ENCODE measurements at places on chromosomes 7 and 10.
A peak's percentile ranks its signal among the peaks of the same experiment; 100 is the strongest.

DNA sequence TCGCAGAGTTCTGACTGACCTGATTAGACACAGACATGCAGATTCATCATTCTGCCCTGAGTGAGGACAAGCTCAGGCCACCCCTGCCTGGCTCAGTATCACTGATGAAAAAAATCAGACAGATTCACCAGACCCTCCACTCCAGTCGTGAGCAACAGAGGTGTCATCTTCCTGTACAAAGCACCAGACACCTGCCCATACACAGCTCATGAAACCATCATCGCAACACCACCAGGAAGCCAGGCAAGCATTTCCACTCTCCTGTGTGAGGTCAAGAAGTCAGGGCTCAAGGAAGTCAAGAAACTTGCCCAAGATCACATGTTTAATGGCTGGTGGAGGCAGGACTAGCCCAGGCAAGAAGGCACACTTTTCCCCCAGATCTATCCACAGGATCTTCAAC lies 163.0 kb downstream of the CALN1 start:
- DNase-seq, result no peak

- DNase-seq, result no peak
Observed at GRCh38 chr10:69636273-69636575, 6.2 kb downstream of the FAM241B start.

- no peak for DNase-seq
Observed at GRCh38 chr10:117960345-117960935, 86.3 kb downstream of the RAB11FIP2 start.

DNA sequence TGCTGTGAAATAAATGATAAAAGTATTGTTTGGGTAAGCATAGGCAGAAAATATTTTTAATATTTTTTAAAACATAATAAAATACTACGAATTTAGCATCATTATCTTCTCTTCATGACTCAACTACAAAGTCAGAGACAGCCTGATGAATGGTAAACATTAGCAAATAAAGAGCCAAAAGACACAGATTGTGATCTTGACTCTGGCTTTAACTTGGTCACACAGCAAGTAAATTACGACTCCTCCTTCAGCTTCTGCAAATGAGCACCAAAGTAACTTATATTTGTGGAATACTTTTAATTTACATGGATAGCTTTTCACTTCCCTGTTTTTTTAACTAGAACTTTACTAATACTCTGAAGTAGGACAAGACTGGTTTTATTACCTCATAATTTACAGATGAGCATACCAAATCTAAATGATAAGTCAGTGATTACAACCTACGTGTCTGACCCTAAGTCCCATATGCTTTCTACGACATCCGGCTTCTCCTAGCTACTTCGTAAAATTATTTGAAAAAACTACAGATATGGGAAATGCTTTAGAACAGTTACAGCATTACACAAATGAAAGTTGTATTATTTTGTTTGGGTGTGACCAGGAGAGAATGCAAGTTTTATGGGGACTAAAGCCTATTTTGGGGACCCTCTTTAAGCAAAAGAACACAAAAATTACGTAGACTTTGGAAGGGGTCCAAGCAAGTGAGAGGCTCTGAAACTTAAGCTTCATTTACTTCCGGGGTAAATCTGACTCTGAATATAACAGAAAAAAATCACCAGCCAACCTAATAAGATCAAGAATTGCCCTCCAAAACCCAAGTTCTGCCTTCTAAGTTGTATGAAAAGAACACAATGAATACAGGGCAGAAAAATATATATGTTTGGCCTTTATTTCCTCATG lies 133.8 kb downstream of the CPEB3 start:
- DNase-seq, result no peak

DNA sequence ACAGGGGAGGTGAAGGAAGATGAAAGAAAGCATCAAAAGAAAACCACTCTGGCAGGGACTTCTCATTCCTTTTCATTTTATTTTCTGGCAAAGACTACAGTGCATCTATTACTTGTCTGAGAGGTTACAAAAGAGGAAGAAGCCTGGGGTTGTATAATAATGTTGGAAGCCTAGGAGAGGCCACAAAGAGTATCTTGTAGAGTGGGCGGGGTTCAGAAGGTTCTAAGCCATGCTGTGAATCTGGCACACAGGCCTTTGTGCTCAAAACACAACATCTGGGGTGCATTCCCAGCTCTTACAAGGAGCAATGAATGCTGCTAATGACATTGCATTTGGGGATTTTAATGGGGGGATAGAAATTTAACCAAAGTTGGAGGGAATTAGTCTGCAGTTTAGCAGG lies 49.4 kb downstream of the MRPL32 start:
- DNase-seq, result no peak

- DNase-seq, result no peak
Observed at GRCh38 chr10:95389982-95390381, 99.2 kb upstream of the PDLIM1 start.

DNA sequence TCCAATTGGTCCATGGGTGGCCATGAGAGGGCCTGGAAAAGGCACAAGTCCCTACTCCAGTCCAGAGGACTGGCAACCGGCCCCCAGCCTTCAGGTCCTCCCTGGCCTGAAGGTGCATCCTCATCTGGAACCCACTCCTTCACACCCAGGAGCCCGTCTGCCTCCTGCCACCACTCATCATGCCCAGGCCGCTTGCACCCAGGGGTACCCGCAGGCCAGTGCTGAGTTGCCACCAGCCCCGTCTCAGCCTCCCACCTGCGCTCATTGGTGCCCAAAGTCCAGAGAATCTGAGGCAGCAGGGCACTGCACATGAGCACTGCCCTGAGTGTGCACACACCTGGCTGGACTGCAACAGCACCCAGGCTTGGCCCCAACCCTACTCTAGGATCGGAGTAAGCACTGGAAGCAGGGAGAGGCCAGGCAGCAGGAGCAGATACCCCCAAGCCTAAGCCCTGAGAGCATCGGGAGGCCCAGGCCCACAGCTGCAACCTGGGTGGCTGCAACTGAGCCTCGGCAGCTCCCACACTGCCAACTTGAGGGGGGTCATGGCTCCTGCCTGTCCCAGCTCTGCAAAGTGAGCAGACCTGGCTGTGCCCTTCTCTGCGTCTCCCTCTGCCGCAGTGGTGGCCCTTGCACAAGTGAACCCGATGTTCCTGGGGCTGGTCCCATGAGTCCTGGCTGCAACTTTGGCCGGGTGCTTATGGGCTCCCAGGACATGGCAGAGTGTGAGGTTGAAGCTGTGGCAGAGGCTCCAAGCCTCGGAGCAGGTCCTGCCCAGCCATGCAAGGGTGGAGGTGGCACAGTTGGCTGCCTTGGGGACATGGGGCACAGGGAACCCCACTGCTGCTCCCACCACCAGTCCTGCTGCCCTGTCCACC lies 44.3 kb downstream of the TCERG1L start:
- DNase-seq, result no peak

DNA sequence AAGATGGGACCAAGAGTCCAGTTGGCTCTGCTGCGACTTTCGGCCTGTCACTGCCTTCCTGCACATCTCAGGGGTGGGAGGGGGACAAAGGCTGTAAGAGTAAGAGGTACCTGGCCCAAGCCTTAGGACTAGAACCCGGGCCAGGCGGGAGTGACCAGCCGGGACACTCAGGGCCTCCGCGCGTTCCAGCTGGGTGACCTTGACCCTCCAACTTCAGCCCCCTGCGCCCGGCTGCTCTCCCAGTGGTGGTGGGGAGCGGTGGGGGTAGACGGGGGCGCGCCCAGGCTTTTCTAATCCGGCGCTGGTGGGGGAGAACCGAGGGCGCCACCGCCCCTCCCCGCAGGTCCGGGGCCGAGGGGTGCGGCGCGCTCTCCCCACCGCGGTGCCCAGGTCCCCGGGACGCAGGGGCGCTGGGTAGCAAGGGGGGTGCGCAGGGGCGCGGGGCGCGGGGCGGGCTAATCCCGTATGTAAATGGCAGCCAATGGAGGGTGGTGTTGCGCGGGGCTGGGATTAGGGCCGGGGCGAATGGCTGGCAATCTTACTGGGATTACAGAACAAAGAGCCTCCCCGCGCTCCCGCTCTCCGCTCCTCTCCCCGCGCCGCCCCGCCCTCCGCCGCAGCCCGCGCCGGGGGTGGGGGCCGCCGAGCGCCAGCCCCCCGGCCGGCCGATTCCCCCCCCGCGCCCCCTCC lies at the start of gene GTF2IRD1:
Gene GTF2IRD1 (plus strand): TSS at position 585 of the 690 bp plus-strand sequence. CDS start 54,175 bp downstream, outside the sequence.
- DNase-seq, result peak; percentile 84

- DNase-seq, result no peak
Observed at GRCh38 chr10:79019441-79020014, 49.2 kb upstream of the ZMIZ1 start.

GRCh38 chr7:128906001-128906765 lies 4.3 kb downstream of the KCP start:
- peak; percentile 4 for DNase-seq

GRCh38 chr10:96376483-96376882 lies 17.7 kb upstream of the OPALIN start:
- peak; percentile 79 for DNase-seq

GRCh38 chr7:7779888-7780287 lies 61.5 kb upstream of the RPA3 start:
- DNase-seq, result no peak

DNA sequence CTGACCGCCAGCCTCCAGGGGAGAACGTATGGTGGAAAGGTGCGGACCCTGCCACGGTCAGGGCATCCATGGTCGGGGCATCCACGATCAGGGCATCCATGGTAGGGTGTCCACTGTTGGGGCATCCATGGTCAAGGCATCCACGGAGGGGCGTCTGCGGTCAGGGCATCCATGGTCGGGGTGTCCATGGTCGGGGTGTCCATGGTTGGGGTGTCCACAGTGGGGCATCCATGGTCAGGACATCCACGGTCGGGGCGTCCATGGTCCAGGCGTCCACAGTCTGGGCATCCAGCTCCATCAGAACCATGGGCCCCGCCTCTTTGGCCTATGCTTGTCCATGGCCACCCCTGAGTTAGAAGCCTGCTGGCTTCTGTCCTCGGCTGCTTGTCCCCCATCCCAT lies 148.1 kb downstream of the ADARB2 start:
- no peak for DNase-seq

DNA sequence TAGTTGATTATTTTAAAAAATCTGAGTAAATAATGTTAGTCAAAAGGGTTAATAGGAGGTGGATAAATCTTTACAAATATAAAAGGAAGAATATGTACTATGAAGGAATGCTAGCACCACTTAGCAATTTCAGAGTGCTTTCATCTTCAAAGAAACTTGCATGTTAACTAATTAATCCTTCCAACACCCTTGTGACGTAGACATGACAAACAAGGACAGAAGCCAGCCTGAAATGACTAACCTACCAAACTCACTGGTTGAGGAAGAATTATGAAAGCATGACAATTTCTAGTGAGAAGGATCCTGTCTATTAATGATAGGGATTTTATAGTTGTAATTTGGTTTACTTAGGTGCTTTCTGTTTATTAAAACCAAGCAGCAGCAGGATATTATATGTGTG lies 468.0 kb upstream of the FZD8 start:
- DNase-seq, result no peak

- DNase-seq, result no peak
Observed at GRCh38 chr7:142800088-142800487, 29.3 kb downstream of the PRSS2 start.

DNA sequence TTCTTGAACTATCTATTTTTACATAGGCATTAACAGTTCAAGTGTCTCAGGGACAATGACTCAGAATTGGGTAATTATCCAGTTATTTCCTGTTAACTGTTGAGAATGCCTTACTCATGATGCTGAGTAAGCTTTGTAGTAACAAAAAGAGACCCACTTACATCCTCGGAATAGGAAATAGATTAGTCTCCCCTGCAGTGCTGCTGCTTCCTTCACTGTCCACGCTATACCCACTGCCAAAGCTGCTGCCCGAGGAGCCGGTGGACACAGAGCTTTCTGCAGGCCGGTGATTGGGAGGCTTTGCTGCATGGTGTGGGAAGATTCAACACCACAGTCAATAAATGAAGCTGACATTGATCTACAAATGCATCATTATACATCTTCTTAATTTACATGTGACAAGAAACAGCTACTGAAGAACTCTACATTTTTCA lies 357.1 kb downstream of the PCLO start:
- DNase-seq, result no peak

GRCh38 chr7:27315066-27315465 lies 72.5 kb downstream of the EVX1 start:
- DNase-seq, result no peak

- DNase-seq, result peak; percentile 90
Observed at GRCh38 chr10:119542357-119542987, at the start of gene RGS10. TSS of gene RGS10 (minus strand) at chr10:119542719. CDS start at chr10:119542638, 81 bp downstream.

GRCh38 chr10:5105626-5106025 lies 11.4 kb downstream of the AKR1C3 start:
- no peak for DNase-seq

GRCh38 chr7:19069842-19070241 lies 47.6 kb downstream of the TWIST1 start:
- DNase-seq, result no peak

GRCh38 chr10:44557596-44558191 lies 172.8 kb upstream of the CXCL12 start:
- no peak for DNase-seq

- no peak for DNase-seq
Observed at GRCh38 chr7:44987457-44987856, 8.6 kb upstream of the MYO1G start.

- no peak for DNase-seq
Observed at GRCh38 chr7:66176914-66177313, 28.2 kb upstream of the TPST1 start.

DNA sequence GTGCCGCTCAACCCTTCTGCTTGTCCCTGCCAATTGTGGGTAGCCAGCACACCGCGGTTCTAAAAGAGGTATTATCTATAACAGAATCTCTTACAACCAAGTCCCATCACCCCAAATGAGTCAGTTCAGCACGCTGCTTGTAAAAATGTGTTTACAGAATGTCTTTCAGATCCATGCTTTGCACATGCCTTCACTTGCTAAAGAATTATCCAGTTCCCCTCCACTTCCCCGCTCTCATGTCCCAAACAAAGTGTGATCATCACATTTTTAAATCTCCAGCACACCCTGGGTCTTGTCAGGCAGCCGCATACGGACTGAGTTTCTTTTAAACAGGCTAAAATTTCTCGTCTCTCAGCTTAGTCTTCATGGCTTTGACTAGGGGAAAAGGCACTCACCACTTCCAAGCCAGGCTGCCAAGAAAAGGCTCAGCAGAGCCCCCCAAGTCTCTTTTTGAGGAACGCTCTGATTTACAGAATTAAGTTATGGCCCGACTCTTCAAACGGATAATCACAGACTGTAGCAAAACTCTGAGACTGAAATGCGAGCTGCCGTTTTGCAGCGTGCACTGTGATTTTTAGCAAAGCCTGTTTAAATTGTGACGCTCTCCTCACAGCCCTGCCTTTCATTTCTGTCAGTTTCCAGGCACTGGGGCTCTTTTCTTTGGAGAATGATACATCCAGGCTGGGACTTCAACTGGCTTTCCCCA lies 29.8 kb upstream of the FGFR2 start:
- no peak for DNase-seq

DNA sequence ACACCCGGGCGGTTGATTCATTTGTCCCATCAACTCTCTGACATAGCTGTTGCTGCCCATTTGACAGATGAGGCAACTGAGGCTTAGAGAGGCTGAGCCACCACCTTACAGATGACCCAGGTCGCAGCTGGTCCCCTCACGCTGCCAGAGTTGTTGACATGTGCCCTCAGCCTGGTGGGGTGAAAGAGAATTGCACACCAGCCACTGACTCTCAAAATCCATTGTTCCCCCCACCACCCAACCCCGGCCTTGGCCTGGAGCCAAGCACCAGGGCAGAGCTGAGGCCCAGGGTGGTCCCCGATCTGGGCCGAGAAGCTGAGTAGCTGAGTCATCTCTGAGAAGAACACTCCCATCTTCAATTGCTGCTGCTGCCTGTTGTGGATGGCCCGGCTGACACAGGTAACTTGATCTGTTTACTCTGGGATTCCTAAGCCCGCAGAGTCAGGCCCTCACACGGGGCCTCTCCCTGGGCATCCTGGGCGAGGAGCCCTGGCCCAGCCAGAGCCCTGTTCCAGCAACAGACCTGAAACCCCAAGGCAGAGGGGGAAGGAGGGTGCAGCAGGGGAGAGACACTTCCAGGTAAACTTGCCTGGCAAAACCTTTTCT lies 27.5 kb downstream of the PVRIG start:
- no peak for DNase-seq

Data from GM13977 (cell line).